Skeletal muscle cell (primary cell): ENCODE measurements at places on chromosomes 2 and 18.

DNA sequence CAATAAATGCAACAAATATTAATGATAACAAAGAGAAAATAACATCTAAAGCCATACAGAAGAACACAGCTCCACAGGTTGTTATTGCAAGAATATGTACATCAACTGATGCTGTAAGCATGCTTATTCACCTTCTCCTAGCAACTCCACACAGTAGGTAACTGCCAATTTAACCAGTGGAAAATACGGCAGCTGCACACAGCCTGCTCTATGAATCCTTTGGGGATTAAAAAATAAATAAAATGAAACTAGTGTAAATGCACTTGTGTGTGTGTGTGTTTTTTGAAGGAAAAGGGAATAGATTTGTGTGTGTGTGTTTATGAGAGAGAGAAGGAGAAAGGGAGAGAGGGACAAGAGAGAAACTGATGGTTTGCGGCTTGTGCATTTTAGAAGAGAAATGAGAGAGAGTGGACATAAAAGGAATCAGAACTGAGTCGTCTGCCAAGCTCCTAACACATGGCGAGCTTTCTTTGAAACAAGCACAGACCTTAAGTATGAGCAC is 96.2 kb upstream of the PDE1A start:
- DNase-seq = no peak

- no peak for DNase-seq
These were observed 3.6 kb downstream of the ZAP70 start for GRCh38 chr2:97716695-97717612.

DNA sequence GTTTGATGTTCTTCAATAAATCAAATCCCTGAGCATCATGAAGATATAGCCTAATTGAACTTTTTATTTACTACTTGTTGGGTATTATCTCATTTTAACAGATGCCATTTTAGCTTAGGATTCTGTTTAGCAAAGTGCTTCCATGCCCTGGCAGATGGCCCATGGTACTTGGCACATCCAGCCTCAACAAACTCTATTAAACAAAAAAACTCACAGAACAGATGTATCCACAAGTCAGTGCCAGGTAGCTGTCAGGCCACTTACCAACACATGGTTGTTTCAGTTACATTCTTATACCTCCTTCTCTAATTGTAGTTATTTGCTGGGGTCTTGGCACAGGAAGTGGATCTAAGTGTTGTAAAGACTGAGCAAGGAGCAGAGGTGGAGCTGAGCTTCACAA is 29.6 kb downstream of the GAD1 start:
- no peak for DNase-seq

DNA sequence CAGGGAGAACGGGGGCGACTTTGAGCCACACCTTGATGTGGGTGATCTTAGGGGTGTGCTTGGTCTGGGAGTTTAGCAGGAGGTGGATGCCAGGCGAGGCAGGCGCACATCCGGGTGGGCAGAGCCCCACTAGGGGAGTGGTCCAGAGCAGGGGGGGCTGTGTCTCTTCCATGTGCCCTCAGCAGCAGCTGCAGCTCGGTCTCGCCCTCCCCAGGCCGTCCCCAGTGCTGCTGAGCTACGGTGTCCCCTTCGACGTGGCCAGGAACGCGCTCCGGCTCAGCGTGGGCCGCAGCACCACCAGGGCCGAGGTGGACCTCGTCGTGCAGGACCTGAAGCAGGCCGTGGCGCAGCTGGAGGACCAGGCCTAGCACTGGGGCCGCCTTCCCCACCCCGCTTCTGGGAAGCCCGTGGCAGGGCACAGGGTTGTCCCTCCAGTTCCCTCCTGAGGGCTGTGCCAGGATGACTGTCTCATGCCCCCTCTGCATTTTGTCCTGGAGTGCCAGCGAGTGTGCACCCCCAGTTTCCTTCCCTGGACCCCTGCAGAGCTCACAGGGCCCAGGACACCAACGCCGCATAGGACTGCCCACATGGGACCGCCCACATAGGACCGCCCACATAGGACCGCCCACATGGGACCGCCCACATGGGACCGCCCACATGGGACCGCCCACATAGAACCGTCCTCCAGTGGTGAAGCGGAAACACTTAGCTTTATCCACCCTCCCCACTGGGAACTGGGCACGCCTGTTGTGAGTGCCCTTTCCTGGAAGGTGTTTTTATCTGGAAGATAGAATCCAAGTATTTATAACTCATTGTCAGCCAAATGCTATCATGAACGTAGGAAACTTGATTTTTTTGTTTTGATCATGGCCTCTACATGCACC is 1.9 kb upstream of the ESPNL start:
- DNase-seq = peak; percentile 4

- no peak for DNase-seq
These were observed 77.9 kb downstream of the CYBRD1 start for GRCh38 chr2:171600126-171600525.

DNA sequence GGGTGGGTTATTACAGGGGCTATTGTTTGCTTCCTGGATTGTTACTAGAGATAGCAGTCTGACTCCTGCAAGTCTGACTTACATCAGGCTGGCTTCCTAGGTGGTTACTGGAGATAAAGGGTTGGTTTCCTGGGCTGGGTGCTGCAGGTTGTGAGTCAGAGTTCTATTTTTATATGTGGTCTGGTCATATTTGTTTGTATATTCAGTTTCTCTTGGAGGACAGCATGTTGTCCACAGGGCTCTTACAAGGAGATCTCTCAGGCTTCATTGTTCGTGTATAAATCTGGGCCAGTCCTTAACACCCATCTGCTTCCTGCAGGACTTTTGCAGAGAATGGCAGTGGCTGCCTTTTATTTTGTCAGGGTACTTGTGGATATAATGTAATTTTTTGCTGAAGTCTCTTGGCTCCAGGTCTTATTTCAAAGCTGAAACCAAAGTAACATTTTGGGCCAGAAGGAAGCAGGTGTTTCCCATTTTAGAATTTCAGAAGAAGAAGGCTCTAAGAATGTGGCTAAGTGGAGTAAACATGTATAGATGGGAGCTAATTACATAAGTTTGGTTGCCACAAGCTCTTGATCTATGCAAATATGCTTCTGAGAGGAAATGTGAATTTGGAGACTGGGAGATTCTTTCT is 65.9 kb upstream of the SLC16A14 start:
- DNase-seq = no peak

DNA sequence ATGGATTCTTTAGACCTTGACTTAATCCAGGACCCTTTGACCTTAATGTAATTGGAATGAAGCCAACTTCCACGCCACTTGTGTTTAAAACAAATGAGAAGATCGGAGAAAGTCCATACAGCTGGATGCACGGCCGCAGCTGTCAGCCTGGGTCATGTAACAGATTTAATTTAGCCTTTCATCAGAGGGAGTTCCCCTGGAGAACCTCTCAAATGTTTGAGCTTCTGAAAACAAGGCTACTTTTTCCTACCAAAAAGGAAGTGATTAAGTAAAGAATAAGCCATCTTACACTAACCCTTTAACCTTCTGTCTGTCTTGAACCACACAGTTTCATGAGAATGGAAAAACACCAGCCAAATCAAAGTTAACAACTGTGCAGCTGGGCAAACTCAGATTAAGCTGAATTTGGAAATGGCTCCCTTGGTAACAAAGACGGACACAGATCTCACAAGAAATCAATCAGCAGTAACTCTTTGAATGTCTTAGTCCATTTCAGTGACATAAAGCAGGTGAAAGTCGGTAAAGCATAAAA is 103.6 kb downstream of the DOCK10 start:
- DNase-seq = peak; percentile 65

DNA sequence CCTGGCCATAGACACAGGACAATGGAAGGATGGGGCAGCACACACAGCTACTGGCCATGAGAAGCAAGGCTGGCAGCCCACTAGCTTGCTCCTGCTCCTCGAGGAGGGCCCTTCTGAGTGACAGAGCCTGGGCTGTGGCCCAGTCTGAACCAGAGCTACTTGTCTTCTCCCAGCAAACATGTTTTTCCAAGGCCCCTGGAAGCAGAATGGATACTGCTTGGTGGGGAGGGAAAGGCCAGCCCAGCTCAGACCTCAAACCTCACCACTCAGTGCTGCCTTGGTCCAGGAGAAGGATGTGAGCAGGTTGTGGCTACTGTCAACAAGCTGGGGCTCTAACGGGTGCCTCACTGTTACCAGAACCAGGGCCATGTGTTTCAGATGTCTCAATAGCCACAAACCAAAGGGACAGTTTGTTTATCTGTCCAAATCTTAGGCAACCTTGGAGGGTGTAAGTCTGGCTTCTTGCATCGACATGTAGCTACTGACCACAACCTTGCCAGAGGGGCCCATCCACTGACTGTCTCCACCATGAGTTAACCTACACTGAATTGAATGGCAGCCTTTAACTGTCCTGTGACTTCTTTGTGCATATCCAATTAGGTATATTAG is 98.6 kb downstream of the TGFA start:
- no peak for DNase-seq
